ENCODE measurements at places on chromosomes 13 and 19. TPM values are rescaled to one million over a fixed set of nuclear protein-coding genes. Genes with fewer than 3 reads are reported as not detected.

- no peak for DNase-seq
Observed at GRCh38 chr19:18418029-18418482, 1.1 kb upstream of the SSBP4 start.

DNA sequence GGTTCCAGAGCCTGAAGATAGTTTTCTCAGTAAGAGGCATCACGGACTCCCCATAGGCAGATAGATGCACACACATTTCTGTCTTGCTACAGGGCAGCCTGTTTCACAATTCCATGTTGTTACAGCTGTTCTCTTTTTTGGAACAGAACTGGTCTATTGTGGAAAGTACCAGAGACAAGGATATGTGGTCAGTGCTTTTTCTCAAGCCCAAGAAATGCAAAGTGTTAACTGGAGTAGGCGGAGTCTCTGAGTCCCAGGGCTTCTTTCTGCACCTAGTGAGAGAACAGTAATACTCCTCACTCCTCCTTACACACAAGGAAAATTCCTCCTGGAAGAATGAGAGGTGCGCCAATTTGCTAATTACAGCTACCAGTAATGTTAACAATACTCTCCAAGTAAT lies 141.6 kb upstream of the ARGLU1 start:
- DNase-seq, result no peak

GRCh38 chr13:85597790-85598500 lies 201.3 kb downstream of the SLITRK6 start:
- DNase-seq, result no peak

DNA sequence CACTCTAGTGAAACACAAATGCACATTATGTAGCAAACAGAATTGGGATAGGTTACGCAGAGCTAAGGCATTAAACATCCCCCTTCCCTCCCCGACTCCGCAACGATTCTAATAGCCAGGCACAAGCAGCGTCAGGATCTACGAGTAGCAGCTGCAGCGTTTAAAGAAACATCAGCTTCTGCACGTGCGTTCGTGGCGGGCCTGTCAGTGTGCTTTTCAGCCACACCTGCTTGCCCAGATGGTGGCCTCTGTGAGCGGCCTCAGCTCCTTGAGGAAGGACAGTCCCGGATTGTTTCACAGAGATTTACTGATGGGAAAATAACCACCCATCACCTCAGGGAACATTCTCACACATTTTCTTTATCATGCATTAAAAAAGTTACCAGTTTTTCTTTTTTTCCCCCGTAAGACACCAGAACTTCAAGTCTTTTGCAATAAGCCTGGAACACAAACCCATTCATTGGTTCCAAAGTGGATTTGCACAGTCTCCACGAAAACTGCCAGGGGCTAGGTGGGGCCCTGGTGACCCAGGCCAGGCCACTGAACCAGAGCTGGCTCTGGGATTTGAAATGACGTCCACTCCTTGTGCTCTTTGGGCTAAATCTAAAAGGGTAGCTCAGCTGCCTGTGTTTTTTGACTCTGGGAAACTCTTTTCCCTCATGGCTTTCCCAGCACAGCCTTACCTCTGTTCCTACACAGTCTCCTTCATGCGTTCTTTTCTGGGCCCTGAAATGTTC lies 325.5 kb downstream of the KCNRG start:
- no peak for DNase-seq

DNA sequence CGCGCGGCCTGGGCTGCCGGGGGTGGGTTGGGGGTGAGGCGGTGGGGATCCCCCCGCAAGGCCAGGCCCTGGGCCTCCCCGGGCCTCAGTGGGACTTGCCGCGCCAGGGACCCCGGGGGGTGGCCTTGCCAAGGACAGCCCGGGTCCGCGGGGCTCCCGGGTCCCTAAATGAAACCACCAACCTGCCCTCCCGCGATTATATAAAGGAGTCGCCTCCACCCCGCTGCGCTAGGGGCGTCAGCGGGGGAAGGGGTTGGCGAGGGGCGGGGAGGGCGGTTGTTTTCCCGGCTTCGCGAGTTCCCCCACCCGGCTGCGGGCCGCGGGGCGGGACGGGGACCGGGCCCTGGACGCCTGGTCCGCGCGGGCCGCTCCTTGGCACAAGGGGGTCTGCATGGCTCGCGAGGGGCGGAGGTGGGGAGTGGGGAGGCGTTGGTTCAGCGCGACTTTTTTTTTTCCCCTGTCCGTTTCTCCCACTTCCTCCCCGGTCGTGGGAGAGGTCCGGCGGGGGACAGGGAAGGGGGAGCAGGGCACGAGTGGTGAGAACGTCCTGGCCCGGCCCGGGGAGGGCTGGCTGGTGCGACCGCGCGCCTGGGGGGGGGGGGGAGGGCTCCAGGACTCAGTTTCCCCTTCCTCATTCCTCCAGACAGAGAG lies 822 bp upstream of the ZBTB7A start:
- no peak for DNase-seq

- no peak for DNase-seq
Observed at GRCh38 chr13:70541451-70541850, 433.2 kb upstream of the KLHL1 start.

- DNase-seq, result no peak
Observed at GRCh38 chr19:35310811-35311465, 18.0 kb upstream of the CD22 start.

SYT5 gene
- total RNA-seq, result not detected

GRCh38 chr13:34521171-34521570 lies 420.9 kb upstream of the NBEA start:
- no peak for DNase-seq

FSD1 gene
- total RNA-seq, result 3.2 TPM

KLK14 gene
- total RNA-seq, result 0.20 TPM

GRCh38 chr13:48827709-48828108 lies 148.0 kb upstream of the FNDC3A start:
- no peak for DNase-seq

All from activated CD4-positive, alpha-beta memory T cell treated with anti-CD3 and anti-CD28 coated beads, Interleukin-2, amount 10 ng/mL, durations not matched to agents 7 days and 5 days (primary cell).